ENCODE measurements at places on chromosomes 2 and 18.

GRCh38 chr18:26864658-26865057 is 849 bp downstream of the AQP4 start:
- DNase-seq: no peak

- no peak for DNase-seq
These were observed 403 bp downstream of the TMEM127 start for GRCh38 chr2:96265349-96265839.

- DNase-seq: no peak
These were observed 137.0 kb upstream of the FANCL start for GRCh38 chr2:58378152-58378551.

DNA sequence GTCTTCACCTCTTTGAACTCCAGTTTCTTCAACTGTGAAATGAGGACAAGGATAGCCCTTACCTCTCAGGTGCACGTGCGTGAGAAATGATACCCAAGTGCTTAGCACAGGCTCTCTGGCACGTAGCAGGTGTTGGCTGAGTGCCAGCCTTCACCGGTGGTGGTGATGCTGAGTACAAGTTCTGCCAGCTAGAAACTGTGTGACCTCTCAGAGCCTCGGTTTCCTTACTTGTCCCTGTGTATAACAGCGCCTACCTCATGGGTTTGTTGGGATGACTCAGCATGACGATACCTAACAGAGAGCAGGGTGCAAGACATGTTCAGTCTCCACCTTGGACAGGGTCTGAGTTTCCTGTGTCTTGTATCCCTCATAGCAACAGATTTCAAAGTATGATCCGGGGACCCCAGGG is 205.1 kb downstream of the TNS1 start:
- DNase-seq: no peak

DNA sequence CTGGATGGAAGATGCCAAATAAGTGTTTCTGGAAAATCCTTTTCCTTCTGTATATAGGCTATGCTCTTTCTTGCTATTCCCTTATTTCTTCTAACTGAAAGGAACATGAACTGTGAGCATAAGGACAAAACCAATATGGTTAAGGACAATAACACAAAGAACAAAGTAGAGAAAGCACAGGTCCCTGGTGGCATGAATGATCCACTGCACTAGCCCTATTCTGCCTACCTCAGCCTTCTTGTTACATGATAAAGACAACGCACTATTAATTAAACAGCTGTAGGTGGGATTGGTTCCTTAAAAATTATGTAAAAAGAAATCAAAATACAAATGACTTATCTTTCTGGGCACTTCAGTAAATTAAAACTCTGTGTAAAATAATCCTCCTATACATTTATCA is 1.9 kb upstream of the WDR75 start:
- no peak for DNase-seq

- DNase-seq: no peak
These were observed 102.6 kb upstream of the LPIN2 start for GRCh38 chr18:3115447-3116030.

DNA sequence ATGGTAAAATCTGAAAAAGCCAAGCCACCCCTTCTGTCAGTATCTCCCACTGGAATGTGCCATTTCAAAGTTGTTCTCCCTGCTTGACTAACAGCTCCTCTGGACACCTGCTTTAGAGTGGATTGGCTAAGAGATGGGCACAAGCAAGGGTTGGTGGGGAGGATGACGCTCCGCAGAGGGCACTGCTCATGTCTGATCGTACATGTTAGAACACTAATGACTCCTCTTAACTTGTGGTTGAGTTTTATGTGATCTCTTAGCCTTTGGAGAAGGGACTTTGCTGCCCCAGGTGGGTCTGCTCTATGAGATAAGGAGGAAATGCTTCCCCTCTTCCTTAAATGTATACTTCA is 8.2 kb upstream of the KIAA2012 start:
- DNase-seq: no peak

Measured in GDM1 (cell line).